ENCODE measurements at places on chromosomes 6 and 20.

GRCh38 chr6:85678602-85679444 is 36.1 kb upstream of the SYNCRIP start:
- peak; percentile 98 for DNase-seq

DNA sequence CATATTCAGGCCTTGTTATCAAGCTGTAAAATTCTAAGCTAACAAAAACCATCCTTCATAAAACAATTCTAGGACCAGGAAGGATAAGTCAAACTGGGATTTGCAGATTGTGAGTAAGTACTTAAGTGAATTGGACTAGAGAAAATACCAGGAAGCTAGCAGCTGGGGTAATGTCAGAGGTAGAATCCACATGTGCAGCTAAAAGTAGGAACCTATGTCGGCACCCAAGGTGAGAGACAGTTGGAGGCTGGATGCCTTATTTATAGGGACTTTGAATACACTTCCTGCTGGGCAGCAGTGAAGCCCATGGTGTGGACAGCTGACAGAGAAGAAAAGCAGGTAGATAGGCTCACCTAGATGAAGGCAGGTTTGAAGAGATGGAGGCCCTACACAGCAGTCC is 127.3 kb downstream of the FLRT3 start:
- DNase-seq, result no peak

DNA sequence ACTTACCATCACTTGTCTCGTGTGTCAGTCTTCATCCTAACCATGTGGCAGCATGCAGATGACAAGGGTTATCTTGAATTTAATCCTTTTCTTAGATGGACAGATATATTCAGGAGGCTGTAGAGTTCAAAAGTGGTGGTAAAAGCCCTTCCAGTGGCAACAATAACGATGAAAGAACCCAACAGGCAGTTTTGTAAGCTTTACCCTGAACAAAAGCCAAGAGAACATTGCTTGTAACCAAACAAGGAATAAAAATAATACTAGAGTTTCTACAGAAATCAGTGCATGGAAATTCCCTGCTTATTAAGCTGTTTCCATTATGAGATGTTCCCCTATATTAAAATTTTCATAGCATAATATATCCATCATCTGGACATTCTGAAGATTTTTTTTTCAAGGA is 69.7 kb downstream of the PDE7B start:
- no peak for DNase-seq

GRCh38 chr6:626236-626635 is 30.7 kb downstream of the HUS1B start:
- DNase-seq, result no peak

GRCh38 chr20:44019638-44020335 is 105.1 kb downstream of the TOX2 start:
- DNase-seq, result peak; percentile 12

DNA sequence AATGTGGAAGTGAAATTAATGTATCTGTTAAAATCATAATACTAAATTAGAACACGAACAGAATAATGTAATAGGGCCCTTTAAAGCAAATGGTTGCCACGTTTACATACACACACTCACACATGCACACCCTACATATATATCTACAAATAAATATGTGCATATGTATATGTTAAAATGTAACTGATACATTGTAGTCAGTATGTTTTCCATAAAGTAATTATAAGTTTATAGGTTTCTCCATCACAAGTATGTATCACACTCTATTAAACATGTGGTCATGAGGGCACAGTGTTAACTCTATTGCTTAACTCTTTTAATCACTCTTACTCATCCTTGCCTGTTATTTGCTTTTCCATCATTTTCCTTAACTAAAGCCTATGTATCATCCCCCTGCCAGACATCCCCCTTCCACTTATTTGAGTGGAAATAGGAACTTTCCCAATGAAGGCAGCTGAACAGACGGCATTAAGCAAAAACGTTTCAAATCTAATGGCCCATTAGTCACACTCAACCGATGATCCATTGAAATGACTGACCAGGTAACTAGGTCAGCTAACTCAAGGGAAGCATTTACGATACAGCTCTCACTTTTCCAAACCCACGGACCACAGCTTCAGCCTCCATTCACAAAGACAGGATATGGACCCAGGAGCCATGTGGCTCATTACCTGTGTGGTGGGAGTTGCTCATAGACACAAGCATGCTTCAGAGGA is 89.3 kb downstream of the HAO1 start:
- no peak for DNase-seq

GRCh38 chr20:24960302-24960801 is 11.3 kb downstream of the CST7 start:
- DNase-seq, result no peak

DNA sequence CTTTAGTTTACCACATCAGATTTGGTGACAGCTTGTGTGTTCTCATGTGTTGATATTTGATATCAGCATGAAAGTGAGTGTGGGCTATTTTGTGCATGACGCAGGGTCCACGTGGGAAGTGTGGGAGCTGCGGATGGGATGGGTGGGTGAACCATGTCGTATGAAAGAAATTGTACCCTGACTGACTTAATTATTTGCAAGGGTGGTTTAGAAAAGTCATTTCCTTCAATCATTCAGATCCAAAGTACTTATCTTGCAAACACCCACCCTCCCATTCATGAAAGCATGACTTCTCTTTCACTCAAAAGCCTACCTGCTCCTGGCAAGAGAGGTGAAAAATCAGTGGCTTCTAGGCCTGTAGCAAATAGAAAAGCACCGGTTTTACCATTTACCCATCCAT is 91.8 kb upstream of the BACH2 start:
- no peak for DNase-seq

DNA sequence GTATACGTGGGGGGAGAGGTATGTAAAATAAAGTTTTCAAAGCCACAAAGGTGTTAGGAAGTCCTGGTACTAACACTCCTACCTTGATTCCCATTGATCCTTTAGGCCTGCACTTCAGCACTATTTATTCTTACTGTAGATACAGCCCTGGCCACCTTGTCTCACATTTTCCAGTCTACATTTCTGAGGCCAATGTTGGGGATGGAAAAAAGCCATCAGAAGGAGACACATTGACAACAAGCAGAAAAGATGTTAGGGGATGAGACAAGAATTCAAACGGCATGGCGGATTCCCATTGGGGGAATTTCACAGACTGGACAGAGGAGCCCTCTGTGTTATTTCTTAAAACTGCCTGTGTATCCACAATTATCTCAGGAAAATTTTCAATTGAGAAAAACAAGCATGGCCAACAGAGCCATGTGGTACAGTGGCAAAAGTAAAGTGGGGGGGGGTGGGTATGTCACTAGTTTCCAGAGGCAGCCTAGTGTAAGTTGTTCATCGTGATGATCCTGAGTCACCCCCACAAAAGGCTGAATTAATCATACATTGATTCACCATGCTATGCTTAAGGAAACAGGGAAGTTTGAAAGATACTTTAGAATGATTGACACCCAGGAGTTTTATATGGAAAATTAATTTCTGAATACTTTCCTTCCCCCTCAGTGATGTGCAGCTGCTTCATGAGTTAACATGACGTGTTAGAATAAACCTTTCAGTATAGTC is 40.5 kb downstream of the RREB1 start:
- DNase-seq, result no peak

- no peak for DNase-seq
Observed at GRCh38 chr6:21836772-21837425, 243.3 kb downstream of the SOX4 start.

DNA sequence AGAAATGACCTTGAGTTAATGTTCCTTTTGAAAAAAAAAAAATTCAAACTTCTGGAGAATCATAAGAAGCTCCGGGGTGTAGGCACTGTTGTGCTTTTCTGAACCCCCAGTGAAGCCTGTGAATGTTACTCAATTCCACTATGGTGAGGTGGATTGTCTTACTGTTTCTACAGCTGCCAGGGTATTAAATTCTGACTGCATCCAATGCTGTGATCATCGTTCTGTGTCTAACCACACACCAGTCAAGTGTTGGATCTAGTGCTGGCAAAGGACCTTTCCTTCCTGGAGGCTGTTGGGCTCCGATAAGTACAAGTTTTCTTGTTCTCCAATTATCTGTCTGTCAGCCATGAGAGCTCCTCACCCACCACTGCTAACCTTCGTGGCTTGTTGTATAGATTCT is 162.0 kb upstream of the EPHA7 start:
- DNase-seq, result no peak

DNA sequence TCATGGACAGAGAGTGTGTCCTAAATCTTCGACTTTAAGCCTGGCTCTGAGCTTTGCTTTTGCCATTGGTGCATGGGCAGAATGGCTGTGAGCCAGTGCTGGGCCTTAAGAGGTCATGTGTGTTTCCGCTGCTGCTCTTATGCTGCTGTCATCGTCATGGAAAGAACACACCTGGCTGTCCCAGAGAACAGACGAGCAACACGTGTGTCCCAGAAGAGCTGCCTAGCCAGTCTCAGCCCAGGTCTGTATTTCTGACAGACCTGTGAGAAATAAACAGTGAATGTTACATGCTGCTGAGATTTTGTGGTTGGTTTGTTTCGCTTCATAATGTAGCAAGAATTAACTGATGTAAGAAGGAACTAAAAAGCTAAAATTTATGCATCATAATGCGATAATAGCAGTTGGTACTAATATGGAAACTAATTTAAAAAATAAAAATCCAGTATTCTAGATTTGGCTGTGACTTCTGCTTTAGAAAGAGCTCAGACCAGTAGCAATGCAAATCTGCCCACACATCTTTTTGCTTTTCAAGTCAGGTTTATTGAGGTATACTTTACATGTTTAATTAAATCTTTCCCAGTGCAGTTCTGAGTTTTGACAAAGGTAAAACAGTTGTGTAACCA is 11.5 kb upstream of the SCP2D1 start:
- no peak for DNase-seq

DNA sequence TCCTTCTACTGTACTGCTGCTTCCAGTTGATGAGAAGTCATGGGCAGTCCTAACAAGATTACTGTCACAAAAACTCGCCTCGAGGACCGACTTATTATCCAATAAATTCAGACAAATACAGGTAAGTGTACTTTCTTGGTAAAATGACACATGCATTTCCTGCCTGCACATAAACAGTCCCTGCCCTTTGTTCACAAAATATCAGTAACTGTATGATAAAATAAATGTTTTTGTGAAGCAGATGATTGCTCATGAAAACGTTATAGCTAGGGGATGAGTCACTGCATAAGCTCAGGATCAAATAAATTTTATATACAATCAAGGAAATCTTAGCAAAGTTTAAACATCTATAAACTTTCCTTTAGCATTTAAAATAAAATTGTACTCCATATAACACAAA is 164.5 kb upstream of the RIPOR2 start:
- no peak for DNase-seq

GRCh38 chr6:90417385-90417784 is 120.7 kb upstream of the BACH2 start:
- DNase-seq, result no peak

DNA sequence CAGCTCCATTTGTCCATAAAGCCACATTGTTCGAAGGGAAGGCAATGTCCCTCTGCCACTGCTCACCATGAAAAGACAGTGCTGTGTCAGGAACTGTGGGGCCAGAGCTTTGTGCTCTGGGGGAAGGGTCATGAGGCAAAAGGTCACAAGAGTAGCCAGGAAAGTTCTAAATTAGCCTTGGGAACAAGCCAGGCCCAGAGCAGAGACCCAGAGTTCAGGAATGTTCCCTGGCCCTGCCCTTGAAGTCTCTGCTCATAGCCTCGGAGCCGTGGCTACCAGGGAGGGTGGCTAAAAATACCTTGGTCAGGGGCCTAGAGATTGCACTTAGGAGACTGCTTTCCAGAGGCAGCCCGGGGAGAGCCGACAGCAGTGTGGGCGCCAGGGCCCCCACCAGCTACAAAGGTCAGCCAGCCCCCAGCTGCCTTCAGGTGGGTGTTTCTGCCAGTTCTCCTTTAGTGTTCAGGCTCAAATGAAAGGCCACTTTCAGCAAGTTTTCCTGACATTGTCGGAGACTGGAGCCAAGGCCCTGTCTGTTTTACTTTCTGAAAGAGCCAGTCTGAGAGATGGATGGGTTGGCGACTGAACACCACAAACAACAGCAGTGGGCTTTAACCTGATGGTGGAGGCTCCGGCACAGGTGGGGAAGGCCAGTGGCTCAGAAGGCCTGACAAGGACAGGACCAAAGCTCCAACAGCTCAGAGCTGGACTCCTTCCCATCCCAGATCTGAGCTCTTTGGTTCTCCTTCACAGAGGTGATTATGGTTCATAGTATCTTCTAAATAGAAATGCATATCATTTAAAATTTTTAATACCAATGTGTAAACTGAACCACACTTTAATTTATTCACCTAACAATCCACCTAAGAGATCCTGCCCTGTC is 76.2 kb downstream of the CDH26 start:
- DNase-seq, result no peak

DNA sequence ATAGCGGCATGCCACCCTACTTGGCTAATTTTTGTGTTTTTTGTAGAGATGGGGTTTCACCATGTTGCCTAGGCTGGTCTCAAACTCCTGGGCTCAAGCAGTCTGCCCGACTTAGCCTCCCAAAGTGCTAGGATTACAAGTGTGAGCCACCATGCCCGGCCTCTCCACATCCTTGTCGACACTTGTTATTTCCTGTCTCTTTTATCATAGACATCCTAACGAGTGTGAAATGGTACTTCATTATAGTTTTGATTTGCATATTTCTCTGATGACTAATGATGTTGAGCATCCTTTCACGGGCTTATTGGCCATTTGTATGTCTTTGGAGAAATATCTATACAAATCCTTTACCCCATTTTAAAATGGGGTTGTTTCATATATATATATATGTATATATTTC is 39.0 kb upstream of the ASXL1 start:
- DNase-seq, result no peak

GRCh38 chr6:110619275-110619908 is 143.0 kb upstream of the SLC22A16 start:
- no peak for DNase-seq

DNA sequence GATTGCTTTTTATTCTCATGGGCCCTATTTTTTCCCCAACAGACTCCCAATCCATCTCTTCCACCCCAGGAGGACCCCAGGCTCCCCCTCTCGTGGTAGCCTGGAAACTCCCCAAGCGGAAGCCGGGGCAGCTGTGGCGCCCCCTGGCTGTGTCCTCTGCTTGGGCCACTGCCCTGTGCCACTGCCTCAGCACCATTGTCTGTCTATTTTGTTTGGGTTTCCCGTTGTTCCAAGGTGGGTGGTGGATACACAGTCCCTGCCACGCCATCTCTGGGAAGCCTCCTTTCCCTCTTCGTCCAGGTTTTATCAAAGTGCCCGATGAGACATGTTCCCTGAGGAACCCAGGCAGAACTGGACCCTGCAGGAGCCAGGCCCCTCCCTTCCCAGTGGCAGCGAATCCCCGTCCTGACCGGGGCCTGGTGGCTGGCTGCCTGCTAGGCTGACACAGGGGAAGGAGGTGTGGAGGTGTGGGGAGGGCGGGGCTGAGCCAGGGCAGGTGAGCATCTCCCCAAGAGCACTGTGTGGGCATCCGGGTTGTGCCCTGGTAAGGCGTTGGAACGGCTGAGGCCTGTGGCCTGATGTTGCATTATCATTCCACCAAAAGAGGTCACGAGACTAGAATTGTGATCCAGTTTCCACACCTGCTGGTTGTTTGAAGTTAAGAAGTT is 228.2 kb downstream of the CDH4 start:
- no peak for DNase-seq

GRCh38 chr6:63352069-63352543 is 32.3 kb upstream of the LGSN start:
- DNase-seq, result no peak
